ENCODE measurements at places on chromosomes 5 and 9.

DNA sequence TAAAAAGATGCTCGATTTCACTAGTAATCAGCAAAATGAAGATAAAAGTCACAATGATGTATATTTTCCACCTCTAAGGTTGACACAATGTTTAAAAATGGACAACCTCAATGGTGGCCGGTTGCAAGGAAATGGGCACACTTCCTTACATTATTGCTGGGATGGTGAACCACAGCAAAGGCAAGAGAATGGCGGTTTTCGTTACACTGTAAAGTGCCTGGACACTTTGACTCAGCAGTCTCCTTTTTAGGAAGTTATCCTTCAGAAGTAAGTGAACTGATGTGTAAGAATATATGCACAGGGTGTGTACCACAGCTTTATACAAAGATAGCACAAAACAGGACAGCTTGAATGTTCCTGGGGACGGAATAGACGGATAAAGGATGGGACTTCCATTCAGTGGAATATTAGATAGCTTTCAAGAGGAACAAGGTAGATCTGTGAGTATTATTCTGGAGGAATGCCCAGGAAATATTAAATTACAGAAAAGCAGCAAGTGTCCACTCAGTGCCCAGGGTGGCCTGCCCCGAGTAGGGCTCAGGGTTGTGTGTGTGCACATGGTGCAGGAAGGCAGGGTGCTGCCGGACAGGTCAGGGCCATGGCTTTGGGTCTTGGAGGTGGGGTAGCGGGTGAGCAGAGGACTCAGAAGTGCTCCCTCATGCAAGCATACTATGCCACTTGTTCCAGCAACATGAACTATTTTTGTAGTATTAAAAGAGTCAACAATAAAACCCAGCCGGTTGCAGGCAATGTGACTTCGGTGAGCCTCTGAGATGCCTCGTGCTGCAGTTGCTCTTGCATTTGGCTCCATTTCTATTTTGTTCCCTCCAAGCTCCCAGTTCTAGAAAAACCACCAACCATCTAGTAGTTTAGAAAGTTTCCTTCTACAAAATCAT is 24.5 kb downstream of the GADD45G start:
- DNase-seq = no peak

DNA sequence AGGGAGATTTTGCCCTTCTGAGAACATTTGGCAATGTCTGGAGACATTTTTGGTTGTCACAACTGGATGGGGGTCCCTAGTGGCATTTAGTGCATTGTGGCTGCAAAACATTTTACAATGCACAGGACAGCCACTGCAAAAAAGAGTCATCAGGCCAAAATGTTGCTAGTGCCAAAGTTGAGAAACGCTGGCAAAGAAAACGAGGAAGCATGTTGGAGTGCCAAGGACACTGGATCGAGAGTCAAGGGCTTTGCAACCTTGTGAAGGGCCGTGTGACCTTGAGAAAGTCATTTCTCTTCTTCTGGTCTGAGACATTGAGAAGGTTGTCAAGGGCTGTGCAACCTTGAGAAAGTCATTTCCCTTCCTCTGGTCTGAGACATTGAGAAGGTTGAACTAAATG is 45.7 kb upstream of the FRRS1L start:
- DNase-seq = no peak

- DNase-seq = no peak
Observed at GRCh38 chr9:131800843-131801242, 61.0 kb upstream of the RAPGEF1 start.

GRCh38 chr5:159784993-159785392 is 131.3 kb upstream of the ADRA1B start:
- DNase-seq = no peak

DNA sequence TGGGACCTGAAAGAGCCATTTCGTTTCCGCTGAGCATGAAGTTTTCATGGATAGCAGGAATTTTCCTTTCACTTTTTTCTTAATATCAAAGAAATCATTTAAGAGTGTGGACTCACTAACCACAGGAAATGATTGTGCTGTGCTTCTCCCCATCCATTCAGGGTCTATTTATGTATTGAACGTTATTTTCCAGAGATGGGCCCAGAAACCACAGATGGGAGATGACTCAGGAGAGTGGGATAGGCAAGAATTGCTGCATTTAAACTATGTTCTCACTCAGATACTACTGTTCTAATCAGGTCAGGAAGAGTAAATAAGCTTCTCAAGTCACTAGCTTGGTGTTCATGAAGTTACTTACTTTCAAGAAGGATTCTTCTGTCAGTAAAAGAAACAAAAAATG is 763.8 kb downstream of the DTWD2 start:
- DNase-seq = no peak

DNA sequence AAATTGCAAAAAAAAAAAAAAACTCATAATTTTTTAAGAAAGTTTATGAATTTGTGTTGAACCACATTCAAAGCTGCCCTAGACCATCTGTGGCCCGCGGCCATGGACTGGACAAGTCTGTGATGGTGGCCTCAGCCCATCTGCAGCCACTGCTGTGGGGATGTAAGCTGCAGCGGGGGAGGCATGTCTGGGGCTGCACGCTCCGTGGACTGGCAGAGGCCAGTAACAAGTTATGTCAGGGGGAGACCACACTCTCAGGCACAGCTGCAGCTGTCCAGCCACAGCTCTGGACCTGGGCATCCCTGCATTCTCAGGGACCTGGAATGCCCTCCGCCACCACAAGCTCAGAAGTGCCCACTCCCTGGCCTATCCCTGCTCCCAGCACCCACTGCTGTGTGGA is 1272.3 kb upstream of the CDH9 start:
- no peak for DNase-seq

GRCh38 chr5:17317473-17317872 is 100.0 kb downstream of the BASP1 start:
- DNase-seq = no peak

GRCh38 chr5:137708796-137709559 is 26.9 kb downstream of the KLHL3 start:
- no peak for DNase-seq

- DNase-seq = no peak
Observed at GRCh38 chr5:175710326-175710725, 52.5 kb downstream of the HRH2 start.

DNA sequence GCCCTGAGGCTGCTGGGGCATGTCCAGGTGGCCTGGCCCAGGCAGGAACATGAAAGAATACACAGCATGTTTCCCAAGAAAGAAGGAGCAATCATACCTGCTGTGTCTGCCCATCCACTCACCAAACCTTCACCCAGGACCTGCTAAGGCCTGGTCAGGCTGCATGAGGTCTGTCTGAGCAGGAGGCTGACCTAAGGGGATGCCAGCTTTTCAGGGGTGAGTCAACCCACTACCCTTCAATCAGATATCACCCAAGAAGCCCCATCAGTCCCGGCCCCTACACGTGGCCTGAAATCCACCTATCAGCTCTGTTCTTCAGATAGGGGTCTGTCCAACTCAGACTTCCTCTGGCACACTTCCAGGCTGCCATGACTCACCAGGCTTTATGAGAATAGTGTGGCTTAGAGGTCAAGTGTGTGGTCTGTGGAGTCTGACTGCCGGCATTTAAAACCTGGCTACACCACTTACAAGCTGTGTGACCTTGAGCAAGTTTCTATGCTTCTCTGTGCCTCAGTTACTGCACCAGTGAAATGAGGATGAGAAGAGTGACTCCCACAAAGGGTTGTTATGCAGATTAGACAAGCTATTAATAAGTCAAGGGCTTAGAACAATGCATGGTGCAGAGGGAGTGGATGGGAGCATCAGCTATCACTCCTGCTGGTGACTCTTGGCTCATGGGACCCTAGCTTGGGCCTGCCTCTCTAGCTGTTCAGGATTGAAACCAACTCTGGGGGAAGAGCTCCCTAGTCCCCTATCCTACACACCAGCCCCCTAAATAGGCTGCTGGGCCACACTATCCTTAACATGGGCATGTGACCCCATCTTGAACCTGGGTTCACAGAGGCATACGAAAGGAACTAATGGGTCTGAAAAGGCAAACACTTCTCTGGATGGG is 130.3 kb downstream of the PAX5 start:
- no peak for DNase-seq

DNA sequence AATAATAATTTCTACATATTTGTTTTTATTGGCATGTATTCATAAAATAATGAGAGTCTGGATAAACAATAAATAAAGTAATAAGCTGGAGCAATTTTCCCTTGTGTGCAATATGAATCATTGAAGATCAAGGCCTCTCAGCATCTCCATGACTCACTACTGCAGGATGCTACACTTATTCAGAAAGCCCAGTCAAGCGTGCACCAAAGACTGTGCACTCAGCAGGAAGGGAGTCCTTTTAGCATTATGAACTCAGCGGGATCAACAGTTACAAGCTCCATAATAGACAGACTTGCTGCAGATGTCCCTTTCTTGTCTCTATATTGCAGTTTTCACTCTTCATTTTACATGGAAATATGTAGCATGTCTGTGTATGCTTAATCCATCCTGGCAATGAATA is 485.3 kb downstream of the CDH9 start:
- DNase-seq = no peak

DNA sequence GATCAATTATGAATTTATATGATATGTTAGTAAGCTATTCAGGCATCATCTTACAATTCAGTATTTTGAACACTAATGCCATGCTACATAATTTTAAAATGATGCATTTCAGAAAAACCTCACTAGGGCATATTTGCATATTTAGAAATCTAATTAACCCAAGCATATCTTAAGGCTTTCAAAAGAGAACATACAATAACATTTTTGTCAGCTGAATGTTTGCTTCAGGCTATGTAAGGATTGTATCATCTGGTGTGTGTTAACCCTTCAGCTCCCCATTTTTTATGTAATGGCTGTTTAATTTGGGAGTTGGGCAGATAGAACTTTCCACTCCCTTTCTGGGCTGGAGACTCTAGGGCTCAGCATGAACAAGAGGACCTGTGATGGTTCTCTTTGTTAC is 299.1 kb upstream of the EFNA5 start:
- no peak for DNase-seq

GRCh38 chr5:138468133-138468965 is 3.1 kb downstream of the EGR1 start:
- DNase-seq = no peak

GRCh38 chr5:142587354-142587965 is 98.4 kb downstream of the FGF1 start:
- no peak for DNase-seq

GRCh38 chr5:28216939-28217360 is 1178.6 kb upstream of the CDH9 start:
- DNase-seq = no peak

DNA sequence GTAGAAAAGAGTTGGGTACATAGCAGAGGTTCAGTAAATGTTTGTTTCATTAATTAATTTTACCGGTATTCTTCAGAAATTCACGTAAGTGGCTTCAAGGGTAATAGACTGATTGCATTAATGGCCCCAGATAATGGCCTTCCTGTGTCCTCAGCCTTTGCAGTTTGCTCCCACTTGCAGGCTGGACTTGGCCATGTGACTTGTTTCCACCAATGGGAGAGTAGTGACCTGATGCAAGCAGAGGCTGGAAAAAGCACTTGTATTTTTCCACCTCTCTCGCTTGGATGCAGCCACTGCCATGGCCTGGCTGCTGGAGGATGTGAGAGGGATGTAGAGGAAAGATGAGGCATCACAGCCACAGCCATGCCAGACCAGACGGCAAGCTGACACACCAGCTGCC is 480.9 kb downstream of the CDK5RAP2 start:
- DNase-seq = no peak

DNA sequence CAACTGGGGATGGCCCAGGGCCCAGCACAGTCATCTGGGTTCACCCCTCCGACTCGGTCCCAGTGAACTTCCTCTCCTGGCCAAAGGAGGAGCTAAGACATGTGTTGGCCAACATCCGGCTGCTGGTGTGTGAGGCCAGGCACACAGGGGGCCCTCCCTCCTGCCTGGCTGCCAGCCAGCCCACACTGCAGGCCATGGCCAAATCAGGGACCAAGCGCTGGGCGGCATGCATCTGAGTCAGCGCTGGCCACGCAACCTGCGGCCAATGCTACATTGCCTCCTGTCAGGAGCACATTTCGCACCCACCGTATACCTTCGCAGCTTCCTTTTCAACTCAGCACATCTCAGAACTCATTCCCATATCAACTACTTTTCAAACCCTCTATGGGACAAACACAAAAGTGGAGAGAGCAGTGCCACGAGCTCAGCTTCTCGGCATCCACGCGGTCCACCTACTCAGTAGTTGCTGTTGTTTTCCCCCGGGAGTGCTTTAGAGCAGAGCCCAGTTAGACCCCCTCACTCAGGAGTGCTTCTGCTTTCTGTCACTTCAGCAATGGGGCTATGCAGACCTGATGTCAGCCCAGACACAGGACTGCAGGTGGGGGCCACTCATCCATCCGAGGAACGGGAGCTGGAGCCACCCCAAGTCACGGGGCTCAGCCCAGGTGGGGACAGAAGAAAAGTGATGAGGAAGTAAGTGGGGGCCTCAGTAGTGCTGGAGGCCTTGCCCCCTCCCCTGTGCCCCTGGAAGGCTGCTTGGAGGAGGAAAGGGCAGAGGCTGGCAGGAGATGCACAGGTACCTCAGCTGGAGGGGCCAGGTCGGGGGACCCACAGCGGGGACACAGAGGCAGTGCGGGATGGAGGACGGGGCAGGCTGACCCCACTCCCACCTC is 13.9 kb downstream of the NINJ1 start:
- DNase-seq = no peak

GRCh38 chr5:108634010-108634616 is 113.6 kb upstream of the FER start:
- DNase-seq = no peak

DNA sequence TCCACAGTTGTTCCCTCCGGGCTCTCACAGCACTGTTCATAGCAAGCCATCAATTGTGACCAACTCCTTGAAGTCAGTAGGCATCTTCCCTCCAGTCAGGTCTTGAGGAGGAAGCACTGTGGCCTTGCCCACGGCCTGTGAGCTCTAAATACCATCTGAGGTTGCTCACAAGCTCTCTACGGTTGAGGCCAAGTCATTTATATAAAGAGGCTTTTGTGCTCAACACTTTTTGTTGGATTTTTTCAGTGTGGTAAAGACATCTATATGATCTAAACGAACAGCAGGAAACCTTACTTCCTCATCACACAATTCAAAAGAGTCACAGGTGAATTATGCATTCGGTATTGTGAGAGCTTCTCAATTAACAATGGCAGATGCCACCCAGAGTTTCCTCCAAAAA is 97.3 kb downstream of the ZNF462 start:
- no peak for DNase-seq

DNA sequence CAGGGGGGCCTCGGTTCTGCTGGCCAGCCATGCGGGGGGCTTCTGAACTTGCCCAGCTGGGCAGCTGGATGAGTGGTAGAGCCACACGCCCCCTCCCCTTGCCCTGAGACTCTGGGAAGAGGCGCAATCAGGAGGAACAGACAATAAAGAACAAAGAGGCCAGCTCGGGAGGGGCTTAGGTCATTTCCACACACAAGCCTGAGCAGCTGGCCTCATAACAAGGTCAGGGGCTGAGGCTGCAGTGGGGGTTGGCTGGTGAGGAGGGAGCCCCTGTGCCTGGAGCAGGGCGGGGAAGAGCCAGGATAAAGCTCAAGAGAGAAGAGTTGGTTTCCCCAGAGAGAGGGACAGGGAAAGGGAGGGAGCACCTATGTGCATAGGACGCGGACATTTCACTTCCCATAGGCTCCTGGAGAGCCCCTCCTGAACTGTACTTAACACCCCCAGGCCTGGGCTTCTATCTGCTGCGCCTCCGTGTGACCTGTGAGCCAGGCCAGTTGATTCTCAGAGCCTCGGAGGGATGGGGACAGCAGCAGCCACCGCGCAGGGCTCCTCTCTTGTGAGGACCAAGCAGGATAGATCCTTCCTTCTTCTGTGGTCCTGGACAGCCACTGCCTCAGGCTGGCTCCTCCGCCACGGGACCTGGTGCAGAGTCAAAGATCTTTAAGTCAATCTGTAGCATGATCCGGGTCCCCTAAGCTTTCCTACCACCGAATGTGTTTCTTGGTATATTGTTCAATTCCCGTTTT is 75.3 kb upstream of the GGTA1 start:
- DNase-seq = no peak

Data from cortex of kidney (tissue), 1 donor.